ENCODE measurements at places on chromosomes 1 and 21.
A peak's percentile ranks its signal among the peaks of the same experiment; 100 is the strongest.

GRCh38 chr1:207751790-207752455 is at the start of gene CD46:
TSS of gene CD46 (plus strand) at chr1:207752054. CDS start at chr1:207752213, 159 bp downstream.
- peak; percentile 89 for DNase-seq

DNA sequence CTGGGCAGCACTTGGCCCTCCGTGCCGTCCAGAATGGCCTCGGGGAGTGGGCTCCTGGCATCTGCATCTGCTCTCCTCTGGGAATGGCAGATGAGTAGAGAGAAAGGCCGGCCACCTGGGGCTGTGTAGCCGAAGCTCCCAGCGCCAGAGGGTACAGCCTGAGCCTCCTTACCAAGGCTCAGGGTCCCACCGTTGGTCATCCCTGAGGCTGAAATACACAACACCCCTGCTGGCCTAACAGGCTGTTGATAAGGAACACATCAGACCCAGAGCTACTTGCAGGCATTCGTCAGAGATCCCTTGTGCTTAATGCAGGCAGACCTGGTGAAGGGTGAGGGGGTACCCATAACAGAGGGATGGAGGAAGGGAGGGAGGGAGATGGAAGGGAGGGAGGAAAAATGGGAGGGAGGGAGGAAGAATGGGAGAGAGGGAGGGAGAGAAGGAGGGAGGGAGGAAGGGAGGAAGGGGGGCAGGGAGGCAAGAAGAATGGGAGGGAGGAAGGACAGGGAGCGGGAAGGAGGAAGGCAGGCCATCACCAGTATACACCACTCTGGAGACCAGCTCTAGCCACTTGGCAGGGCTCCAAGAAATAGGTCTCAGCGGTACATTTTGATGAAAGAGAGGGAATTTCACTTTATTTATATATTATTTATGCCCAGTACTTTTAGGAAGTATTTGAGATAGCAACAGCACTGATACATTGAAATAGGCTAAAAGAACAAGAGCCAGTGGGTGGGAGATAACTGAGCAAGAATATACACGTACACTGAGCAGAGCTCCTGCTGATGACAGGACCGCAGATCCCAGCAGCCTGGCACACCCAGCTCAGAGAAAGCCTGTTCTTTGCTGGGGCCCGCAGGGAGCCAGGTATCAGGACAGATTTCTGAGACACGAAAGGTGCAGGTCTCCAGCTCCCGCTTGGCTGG is 315.0 kb upstream of the VAMP3 start:
- no peak for DNase-seq

DNA sequence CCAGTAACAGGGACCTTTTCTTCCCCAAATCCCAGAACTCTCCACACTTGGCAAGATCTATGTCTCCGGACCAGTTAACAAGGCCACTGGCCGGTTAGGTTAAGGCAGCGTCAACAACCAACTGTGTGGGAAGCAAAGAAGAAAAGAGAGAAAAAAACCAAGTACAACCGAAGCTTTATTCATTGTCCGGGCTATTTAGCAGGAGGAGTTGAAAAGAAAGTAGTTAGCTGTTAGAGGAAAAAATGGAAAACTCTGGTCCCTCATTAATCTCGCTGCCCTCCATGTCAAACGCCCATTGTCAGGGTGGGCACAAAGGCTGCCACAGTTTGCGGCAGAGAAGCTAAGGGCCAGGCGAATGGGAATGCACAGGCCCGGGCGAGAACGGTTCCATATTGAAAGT is 49.3 kb upstream of the GRIK3 start:
- DNase-seq, result no peak

DNA sequence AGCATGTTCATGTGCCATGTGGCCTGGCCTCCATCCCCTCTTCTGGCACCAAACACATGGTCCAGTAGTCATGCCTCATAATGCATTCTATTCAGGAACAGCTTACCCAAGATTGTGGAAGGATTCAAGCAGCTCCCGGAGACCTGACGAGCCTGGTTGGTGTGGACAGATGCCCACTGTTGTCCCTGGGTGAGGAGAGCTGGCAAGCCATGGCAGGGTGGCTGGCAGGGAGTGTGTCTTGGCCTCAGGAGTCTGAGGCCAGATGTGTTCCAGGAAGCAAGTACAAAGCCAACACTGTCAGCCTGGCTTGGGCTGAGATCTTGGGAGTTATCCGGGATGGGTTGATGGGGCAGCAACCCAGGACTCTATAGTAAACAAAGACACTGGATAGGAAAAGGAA is 7.3 kb upstream of the FABP3 start:
- no peak for DNase-seq

DNA sequence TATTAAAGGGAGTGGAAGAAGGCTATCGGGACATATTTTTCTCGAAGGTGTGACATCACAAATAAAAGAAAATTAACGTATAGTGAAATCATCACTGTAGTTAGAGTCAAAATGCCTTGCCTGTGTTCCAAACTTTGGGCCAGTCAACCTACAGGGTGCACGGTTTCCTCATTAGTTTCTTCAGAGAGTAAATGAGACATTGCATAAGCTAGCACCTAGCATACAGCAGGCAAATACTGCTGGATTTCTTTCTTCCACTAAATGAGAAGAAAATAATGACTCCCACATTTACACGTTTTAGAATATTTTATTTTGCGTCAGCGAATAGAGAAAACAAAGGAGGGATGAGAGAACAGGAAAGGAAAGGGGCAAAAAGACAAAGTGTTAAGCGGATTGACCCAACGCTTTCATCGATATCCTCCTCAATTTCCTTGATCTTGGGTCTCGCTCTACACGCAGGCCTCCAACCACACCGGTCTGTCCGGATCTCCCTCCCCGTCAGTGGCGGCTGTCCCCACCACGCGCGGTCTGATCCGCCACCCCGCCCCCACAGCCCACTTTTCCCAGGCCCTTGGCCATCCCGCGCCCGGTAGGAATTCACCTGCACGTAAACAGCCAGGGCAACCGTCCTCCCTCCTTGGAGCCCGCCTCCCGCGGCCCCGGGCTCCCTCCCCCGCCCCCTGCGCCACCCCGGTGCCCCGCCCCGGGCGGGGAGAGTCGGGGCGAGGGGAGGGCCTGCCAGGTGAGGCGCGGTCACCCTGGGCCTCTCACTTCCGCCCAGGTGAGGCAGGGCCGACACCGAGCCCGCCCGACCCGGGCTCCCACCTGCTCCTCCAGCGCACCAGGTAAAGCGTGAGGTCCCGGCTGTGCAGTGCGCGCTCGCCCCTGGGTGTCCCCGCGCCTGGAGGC is at the start of gene PATJ:
Gene PATJ (plus strand): TSS at position 770 of the 909 bp plus-strand sequence. CDS start 20,413 bp downstream, outside the sequence.
- DNase-seq, result no peak

DNA sequence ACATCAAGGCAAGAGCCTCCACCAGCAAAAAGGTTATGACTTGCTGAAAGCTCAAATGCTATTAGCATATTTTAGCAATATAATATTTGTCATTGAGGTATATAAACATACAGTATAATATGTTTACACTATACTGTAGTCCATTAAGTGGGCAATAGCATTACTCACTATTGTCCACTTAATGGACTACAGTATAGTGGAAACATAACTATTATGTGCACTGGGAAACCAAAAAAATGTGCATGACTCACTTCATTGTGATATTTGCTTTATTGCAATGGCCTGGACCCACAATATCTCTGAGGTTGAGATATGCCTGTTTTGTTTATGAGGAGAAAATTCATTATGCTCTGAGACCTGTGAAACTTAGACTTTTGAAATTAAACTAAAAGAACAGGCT is 300.0 kb downstream of the BARHL2 start:
- no peak for DNase-seq

DNA sequence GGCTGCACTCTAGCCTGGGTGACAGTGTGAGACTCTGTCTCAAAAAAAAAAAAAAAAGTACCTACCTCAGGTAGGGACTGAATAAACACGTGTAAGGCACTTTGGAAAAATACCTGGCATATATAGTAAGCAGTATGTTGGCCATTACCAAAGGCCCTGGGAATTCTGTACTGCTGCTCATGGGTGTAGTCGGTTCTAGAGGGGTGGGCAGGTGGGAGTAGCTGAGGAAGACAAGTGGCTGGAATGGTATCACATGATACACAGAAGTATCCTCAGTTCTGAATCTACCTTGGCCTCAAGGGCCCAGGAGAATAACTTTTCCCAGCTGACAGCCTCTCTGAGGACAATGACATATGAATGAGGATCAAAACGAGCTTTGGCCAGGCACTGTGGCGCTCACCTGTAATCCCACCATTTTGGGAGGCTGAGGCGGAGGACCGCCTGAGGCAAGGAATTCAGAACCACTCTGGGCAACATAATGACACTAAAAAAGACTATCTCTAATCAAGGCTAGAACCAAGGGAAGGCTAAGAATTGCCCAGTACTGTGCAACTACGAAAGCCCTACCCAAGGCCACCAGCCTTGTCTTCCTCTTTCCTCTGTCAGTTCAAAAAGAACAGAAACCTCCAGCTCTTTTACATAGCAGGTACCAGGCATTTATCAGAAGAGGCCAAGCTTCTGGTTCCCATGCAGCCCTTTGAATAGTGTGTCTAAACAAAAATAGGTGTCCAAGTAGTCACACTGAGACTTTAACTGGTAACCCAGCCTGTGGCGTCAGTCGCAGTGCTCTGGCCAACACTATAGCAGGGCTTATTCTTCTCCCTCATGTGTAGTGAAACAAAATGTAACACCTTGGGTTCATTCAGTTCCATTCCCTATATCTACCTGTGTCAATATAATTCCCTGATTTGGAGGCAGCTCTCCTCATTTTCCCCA is 10.2 kb downstream of the MMACHC start:
- no peak for DNase-seq

GRCh38 chr1:100494393-100495084 is 43.4 kb upstream of the GPR88 start:
- DNase-seq, result no peak

GRCh38 chr1:148264374-148265276 is 112.5 kb upstream of the NBPF11 start:
- peak; percentile 86 for DNase-seq

DNA sequence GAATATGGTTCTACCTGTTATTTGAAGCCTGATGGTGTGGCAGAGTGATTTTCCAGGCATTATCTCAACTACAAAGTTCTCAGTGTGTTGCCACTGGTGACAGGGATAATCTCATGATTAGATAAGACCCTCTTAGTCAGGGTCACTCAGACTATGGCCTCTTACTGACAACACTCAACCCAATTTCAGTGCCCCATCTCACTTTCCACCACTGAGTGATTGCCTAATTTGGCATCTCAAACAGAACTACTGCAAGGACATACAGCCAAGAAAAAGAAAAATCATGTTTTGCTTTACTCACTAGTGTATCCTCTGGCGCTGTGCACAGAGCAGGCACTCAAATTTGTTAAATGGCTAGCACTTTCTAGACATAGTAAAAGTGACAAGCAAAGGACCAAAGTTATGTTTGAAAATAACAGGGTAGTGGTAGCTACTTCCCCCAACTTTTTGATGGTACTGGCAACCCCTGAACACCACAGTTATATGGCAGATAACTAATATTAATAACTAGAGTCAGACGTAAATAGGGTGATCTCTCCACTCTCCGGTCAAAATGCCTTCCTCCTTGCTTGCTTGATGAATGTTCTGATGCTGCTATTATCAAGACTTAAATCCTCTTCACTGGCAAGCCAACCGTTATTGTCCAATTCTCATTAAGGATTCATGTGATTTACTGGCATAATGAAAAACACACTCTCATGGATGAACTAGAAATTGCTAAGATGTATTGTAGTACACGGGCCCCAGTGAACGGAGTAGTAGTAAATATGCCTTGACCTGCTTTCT is 37.1 kb upstream of the SLC30A10 start:
- no peak for DNase-seq

GRCh38 chr21:31912501-31912900 is 39.7 kb downstream of the HUNK start:
- DNase-seq, result no peak

- DNase-seq, result no peak
Observed at GRCh38 chr1:94599095-94599813, 57.7 kb upstream of the F3 start.

Measured in fibroblast of the conjunctiva (primary cell).